AG09309 (cell line): ENCODE measurements at places on chromosomes 6 and 20.

DNA sequence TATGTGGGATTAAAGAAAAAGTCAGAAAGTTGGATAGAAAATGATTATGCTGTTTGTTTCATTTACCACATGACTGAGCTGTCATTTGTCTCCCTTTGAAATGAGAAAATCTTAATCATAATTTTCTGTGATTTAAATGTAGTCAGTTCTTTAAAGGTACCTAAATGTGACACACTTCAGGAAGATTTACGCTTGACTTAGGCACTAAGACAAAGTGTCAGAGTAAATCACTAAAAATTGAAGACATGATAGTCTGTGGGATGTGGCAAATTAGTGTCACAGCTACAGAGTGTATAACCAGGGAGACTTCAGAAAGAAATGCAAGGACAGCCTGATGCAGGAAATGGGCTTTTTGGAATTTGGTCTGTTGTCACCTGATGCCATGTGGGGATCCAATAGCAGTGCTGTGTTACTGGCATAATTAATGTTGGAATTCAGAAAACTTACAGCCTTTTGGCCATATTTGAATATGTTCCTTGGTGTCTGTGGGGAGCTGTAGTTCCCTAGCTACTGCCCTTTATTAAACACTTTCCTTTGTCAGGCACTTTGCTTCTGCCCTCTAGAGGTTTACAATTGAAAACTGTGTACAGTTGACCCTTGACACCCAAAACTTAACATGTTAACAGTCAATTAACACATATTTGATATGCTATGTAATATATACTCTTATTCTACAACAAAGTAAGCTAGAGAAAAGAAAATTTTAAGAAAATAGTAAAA, 493.8 kb downstream of the UTRN start:
- no peak for DNase-seq

DNA sequence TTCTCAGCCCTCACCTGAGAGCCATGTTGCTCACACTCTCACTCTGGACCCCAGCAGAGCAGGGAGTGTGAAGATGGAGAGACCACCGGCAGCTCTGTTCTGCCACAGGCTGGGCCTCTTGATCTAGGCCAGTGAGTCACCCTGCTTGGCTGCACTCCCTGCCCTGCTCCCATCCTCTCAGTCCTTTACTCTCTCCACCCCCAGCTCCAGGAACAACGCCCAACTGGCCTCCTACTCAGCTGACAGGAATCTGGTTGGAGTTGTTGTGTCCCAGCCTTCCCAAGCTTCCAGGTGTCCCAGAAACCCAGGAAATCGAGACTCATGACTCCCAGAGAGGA, at the start of gene PSORS1C1:
TSS of gene PSORS1C1 (plus strand) at position 260 of the 338 bp plus-strand sequence. CDS start 14,833 bp downstream, outside the sequence.
- DNase-seq, result peak; percentile 82

DNA sequence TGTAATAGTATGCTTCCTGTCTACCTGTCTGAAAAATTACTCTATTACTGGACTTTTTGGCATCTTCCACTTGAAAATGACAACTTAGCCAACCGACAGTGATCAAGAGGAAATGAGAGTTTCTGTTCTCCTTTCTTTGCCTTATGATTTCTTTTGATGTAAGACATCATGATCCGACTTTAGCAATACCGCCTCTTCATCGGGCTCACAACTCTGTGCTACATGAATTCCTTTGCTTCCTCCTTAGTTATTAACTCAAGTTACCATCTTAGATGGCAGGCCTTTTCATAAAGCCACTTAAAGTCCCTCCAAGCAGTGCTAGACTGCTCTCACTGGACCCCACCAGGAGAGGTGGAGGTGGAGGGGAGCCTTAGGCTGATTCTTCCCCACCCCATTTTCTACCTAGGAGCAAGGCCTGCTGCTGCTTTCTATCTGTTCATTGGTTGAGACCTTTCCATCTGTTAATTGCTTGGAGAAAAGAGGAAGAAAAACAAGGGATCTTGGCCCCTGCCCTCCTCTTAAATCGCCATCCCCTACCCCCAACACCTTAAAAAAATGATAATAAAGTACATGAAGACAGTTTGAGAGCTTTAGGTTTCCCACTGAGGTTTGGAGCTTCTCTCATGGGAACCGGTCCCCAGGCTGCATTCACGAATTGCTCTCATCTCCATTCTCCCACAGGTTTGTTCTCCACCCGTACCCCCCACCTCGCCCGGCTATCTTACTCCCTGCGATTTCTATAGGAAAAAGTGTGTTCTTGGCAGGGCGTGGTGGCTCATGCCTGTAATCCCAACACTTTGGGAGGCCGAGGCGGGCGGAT, 21.6 kb upstream of the MCM3 start:
- no peak for DNase-seq

DNA sequence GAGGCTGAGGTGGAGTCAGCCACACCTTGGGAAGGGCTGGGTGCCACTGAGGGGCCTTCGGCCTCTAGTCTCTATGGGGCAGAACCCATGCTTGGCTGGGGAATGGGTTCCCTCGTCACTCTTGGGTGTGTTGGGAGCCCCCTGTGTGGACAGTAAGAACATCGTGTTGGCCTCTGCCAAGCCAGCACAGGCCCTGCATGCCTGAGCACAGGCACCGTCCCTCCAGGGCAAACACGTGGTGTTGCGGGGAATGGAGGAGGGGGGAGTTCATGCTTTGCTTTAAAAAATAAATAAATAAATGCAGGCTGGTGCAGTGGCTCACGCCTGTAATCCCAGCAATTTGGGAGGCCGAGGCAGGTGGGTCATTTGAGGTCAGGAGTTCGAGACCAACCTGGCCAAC, 63.0 kb downstream of the EZR start:
- no peak for DNase-seq

DNA sequence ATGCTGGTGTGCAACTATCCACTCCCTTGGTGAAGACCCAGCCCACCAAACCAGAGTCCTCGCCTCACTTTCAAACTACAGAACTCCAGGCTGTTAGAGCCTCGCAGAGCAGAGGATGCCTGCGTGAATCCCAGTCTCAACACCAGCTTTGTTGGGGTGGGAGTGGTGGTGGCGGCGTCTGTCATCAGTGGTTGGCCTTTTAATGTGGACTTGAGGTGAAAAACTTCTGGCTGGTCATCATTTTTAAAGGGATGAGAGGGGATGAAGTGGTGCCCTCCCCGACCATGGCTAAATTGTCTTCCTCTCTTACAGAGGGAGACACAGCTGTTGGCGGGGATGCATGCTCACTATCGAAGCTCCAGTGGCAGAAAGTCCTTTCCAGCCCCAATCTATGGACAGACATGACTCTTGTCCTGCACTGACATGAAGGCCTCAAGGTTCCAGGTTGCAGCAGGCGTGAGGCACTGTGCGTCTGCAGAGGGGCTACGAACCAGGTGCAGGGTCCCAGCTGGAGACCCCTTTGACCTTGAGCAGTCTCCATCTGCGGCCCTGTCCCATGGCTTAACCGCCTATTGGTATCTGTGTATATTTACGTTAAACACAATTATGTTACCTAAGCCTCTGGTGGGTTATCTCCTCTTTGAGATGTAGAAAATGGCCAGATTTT, 54.9 kb downstream of the EZR start:
- DNase-seq, result no peak
